ENCODE measurements at places on chromosomes 6 and 20. TPM values are rescaled to one million over a fixed set of nuclear protein-coding genes. Genes with fewer than 3 reads are reported as not detected.

Gene RIPPLY2
- 7.8 TPM for total RNA-seq

Gene VGLL2
- total RNA-seq = 0.46 TPM

Gene RAD21L1
- total RNA-seq = not detected

Gene RBM24
- total RNA-seq = 11.5 TPM

Gene HLA-B
- 56.7 TPM for total RNA-seq

Gene BHLHE23
- not detected for total RNA-seq

Gene TENT5A
- 13.1 TPM for total RNA-seq

Gene BCAS4
- 17.8 TPM for total RNA-seq

Gene OXT
- total RNA-seq = 46.4 TPM

Gene CST4
- not detected for total RNA-seq

Gene GSTA3
- 0.69 TPM for total RNA-seq

Measured in diencephalon (tissue), 1 donor.